OCI-LY7 (cell line): ENCODE measurements at places on chromosomes 4 and X.

DNA sequence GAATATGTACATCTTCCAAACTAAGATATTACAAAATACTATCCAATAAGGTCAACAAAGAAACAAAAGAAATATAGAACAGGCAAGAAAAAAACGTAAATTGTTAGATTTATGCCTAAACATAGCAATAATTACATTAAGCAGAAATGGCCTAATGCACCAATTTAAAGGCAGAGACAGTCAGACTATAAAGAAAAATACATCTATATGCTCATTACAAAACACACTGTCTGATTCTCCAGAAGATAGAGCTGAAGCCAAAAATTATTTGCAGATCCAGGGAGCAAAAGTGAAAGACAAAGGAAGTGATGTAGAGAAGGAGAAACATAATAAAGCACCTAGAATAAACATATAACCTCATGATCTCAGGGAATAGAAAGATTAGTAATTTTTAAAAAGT lies 246.9 kb downstream of the PAPSS1 start:
- DNase-seq: no peak

DNA sequence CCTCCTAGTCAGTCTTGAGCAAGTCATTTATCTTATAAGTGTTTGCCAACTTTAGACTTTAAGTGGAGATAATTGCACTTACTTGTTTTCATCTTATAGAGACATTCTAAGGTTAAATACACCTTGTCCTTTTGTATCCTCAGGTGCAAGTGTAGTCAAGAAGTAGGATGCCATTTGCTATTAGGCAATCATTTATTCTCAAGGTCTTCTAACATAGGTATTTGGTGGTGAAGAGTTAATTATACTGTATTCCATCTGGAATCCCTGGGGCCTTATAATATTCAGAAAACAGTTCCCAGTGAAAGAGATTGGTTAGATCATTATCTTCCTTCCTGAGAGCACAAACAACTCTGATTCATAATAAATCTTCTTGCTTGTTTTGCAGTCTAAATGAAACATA lies 23.7 kb downstream of the SULT1E1 start:
- DNase-seq: no peak

- DNase-seq: no peak
Observed at GRCh38 chr4:169707958-169708643, 49.6 kb downstream of the HPF1 start.

DNA sequence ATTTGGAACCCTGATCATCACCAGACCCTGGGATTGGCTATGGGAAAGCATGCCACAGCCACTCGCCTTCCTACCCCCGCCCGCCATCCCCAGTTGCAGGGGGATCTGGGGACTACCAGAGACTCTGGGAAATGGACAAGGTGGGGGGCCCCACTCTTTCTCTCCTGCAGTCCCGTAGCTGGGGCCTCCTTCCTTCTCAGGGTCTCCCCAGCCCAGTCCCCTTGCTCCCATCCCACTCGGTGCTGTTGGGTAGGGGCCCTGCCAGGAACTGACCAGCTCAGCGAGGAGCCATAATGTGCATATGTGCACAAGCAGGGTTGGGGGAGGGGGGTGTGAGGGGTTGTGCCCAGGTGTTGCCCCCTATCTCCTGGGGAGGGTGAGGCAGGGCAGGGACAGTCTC lies 3.4 kb upstream of the USP11 start:
- no peak for DNase-seq

DNA sequence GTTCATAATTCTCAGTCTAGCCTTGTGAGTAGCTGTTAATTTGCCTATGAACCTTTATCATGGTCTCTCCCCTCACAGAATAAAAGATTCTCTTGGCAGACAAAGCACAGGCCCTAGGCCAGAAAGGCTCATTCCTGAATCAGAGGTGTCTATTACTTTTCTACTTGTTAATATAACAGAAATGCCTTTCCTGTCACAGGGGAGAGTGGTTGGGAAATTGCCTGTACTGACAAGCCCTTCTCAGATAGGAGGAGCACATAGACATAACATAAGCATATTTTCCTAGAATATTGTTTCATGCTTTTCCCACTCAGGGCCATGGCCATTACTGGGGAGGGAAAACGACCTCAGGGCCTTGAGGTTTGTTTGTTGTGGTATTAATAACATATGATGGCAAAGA lies 308.3 kb downstream of the BMPR1B start:
- no peak for DNase-seq

GRCh38 chr4:152166567-152166966 lies 369.3 kb downstream of the FBXW7 start:
- DNase-seq: no peak

GRCh38 chr4:76993787-76994641 lies 44.5 kb downstream of the SEPTIN11 start:
- DNase-seq: peak; percentile 76

DNA sequence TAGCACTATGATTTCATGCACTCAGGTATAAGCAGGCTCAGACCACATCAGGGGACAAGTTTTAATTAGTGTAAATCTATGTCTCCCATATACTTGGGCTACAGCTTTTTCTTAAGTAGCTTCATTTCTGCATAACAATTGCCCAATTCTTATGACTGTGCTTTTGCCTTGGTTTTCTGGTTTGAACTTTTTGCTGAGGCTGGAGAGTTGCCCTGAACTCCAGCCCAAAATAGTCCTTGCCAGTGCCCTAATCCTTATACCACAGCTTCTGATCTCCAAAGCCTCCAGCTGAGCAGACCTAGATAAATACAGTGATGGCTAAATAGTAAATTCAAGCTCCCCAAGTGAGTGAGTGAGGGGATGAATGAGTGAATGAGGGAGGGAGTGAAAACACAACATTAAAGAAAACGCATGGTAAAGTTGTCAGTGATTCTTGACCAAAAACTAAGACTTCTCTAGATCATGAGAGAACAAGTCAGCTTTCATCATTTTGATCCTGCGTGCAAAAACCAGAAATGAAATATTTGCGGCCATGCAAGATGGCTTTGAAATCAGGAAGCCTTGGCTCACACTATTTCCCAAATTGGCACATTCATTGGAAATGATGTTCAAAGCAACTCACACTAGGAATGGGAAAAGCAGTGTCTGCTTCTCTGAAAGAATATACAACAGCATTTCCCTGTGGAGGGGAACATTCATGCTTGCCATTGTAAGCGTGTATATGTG lies 437.1 kb upstream of the CTSO start:
- no peak for DNase-seq

- no peak for DNase-seq
Observed at GRCh38 chrX:122094611-122095010, 1047.2 kb downstream of the GLUD2 start.

GRCh38 chr4:103915224-103915869 lies 195.6 kb upstream of the TACR3 start:
- peak; percentile 14 for DNase-seq

DNA sequence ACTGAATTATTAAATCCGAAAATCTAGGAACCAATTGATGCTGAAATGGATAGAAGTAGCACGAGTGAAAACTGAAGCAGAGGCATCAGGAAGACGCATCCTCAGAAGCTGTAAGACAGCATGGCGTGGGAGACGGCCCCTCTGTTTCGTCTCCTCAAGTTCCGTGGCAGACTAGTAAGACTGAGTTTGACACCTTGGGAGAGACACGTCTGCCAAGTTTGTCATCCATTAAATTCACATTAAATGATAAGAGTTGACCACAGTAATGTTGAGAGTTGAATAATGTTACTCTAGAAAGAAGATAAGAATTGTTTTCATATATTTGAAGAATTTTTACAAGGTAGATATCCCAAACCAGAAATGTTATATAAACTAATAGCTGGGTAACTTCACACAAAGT lies 736.1 kb upstream of the FRG1 start:
- DNase-seq: no peak

DNA sequence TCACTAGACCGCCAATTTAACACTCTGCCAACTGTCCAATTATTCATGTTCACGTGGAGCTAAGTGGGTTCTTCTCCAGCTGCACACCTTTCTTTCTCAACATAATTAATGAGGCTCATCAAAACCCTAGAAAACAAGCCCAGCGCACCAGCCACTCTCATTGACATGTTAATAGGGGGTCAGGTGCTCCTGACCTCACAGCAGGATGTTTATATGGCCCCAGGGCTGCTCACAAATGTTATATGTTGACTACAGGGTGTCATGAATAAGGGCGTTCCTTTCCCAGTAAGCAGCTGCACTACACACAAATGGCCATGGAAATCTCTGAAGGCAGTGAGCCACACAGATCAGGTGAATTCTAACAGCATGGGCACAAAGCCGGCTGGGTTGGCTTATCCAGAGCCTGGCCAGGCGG lies 209.8 kb downstream of the MGST2 start:
- no peak for DNase-seq

DNA sequence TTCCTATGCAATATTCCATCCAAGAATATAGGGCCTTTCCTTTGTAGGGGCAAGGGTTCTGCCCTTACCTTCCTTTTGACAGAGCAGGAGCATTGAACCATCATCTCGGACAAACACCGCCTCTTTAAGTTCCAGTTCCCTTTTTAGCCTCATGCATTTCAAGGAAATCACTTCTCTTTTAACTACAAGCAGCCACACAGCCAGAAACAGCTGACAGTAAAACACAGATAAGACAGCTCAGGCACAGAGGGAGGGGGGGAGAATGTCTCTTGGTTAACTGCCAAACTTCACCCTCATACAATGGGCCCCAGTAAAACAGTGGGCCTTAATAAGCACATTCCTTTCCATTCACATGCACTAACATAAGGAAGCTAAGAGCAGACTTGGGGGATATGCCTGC lies 648.3 kb downstream of the GABRG1 start:
- DNase-seq: no peak

- DNase-seq: no peak
Observed at GRCh38 chr4:40600850-40601249, 28.8 kb downstream of the RBM47 start.

DNA sequence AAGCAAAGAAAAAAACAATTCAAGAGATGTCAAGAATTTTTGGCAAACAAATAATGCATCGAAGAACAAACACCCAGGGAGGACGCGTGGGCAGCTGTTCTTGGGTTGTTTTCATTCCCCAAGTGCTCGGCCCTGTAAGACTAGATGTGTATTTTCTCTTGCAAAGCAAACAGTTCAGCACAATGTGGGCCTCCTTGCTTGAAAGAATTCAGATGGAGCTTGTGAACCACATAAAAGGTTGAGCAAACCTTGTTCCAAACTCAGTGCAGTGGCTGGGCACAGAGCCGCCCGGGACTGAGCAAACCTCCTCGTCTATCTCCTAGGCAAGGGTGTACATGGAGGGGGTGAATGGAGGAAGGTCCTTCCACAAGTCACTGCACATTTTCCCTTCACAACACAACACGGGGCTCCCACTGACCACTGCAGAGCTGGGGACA lies 82.4 kb downstream of the HTRA3 start:
- no peak for DNase-seq
